IMR-90 (cell line): ENCODE measurements at places on chromosomes 6 and 20. TPM values are rescaled to one million over a fixed set of nuclear protein-coding genes. Genes with fewer than 3 reads are reported as not detected.

DNA sequence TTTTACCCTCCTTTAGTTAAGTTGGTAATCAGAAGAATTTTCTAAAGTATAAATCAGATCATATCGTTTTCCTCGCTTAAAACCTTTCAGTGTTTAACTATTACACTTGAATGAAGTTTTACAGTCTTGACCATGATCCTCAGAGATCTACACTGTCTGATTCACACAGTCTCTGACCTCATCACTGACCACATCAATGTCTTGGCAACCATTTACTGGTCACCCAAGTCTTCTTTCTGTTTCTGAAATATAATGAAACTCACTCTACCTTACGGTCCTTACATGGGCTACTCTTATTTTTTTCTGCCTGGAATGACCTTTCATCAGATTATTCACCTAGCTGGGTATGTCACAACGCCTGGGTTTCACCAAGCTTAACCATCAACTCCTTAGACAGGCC, 71.4 kb downstream of the ADGB start:
- DNase-seq, result peak; percentile 5
- H3K4me1 ChIP-seq, result no peaks in the 10 kb centered on the region
- H3K27ac ChIP-seq, result no peak overlapping the region
- H3K4me3 ChIP-seq, result no peak overlapping the region
- no peaks in the 10 kb centered on the region for H3K36me3 ChIP-seq

Gene POU5F1
- not detected in 2 replicates for total RNA-seq

DNA sequence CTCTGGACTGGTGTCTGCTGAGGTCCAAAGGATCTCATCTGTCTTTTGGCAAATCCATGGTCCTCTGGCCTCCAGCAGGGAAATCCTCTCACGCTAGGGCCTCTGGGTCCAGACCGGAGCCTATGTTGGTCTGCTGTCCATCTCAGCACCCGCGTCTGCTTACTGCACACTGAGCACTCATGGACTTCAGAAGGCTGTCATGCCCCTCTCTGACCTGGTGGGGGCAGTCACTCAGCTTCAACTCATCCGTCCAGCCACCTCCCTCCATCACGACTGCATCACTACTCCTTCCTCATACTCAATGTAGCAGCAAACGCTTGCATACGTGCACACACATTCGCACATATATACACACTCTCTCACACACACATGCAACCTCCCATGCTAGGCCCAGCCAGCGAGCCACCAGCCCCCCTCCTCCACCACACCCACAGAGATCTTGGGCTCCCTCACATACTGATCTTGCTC, 33.3 kb downstream of the GABRR2 start:
- no peak overlapping the region for H3K27ac ChIP-seq
- peaks cover 17% of the 10 kb centered on the region for H3K27me3 ChIP-seq
- no peak overlapping the region for H3K4me3 ChIP-seq
- no peaks in the 10 kb centered on the region for H3K36me3 ChIP-seq
- no peaks in the 10 kb centered on the region for H3K4me1 ChIP-seq

- H3K36me3 ChIP-seq, result peaks cover 30% of the 10 kb centered on the region
- H3K4me1 ChIP-seq, result peaks cover 16% of the 10 kb centered on the region
- no peaks in the 10 kb centered on the region for H3K27me3 ChIP-seq
- no peak overlapping the region for H3K27ac ChIP-seq
Observed at GRCh38 chr6:108568551-108569305, 8.0 kb downstream of the FOXO3 start.

- H3K27me3 ChIP-seq, result no peaks in the 10 kb centered on the region
- H3K4me1 ChIP-seq, result no peaks in the 10 kb centered on the region
- H3K27ac ChIP-seq, result no peak overlapping the region
- H3K36me3 ChIP-seq, result no peaks in the 10 kb centered on the region
- DNase-seq, result no peak
Observed at GRCh38 chr6:21648475-21649050, 55.0 kb downstream of the SOX4 start.

GRCh38 chr6:35469751-35470662, 1.8 kb downstream of the RPL10A start:
- peaks cover 51% of the 10 kb centered on the region for H3K36me3 ChIP-seq
- peaks cover 10% of the 10 kb centered on the region for H3K4me1 ChIP-seq
- no peaks in the 10 kb centered on the region for H3K27me3 ChIP-seq
- no peak for DNase-seq
- H3K27ac ChIP-seq, result peak overlapping the region; percentile 79

Gene ELOVL4
- 2.3 and 5.0 TPM in 2 replicates for total RNA-seq
